ENCODE measurements at places on chromosomes 7 and 10.

- DNase-seq, result no peak
Observed at GRCh38 chr7:108308276-108308675, 148.0 kb downstream of the NRCAM start.

- DNase-seq, result no peak
Observed at GRCh38 chr7:90192876-90193750, 18.4 kb upstream of the STEAP2 start.

DNA sequence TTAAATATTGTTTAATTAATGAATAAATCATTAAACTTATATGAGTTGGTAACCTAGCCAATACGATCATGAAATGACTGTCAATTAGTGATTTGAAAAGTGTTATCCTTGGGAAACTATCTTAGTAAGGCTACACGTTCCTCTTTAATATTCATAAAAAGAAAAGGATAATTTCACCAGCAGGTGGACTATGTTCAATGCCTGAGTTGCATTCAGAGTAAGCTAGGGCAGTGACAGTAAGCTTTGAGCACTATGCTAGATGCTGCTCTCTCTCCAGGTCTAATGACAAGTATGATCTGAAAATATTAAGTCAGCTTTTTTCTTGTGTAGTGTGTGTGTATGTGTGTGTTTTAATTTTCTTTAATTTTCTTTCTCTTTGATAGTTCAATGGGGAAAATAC lies 486.3 kb upstream of the PCDH15 start:
- no peak for DNase-seq

- DNase-seq, result no peak
Observed at GRCh38 chr7:87608431-87608830, 7.7 kb upstream of the ABCB1 start.

DNA sequence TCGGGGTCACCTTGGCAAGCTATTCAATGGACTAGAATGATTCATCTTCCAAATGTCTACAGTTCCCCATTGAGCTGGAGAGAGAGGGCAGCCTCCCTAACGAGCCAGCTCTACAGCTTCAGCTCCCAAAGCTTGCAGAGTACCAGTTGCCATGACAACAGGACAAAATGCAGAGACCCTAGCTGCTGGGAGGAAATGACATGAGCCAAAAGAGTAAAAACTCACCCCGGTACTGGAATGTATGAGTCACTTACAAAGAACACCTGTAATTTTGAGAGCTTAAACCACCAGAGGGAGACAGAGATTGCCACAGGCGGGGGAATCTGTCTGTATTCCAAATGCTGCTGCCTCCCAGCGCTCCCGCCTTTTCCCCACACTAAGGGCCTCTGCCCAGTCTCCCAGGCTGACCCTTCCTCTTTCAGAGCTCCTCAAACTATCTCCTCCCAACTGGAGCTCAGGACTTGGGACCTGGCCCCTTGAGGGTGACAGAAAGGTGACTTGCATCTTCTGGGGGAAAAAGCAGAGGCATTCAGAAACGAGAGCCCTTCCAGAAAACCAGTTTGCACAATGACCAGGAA lies 95.5 kb downstream of the CUL2 start:
- DNase-seq, result no peak

DNA sequence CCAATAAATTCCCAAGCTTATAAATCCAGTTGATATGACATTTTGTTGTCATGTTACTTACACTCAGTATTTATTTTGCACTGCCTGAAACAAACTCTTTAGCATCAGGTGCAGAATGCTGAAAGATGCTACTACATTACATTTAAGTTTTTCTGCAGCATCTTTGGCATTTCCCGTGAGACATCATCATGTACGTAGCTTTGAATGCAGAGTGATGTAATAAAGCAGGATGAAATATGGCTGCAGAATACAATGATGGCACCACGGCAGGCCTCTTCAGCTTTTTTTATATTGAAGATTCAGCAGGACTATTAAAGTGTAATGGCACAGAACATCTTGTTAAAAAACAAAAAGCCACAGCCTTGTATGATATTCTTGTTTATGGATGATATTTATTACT lies 531.8 kb downstream of the NXPH1 start:
- DNase-seq, result no peak

DNA sequence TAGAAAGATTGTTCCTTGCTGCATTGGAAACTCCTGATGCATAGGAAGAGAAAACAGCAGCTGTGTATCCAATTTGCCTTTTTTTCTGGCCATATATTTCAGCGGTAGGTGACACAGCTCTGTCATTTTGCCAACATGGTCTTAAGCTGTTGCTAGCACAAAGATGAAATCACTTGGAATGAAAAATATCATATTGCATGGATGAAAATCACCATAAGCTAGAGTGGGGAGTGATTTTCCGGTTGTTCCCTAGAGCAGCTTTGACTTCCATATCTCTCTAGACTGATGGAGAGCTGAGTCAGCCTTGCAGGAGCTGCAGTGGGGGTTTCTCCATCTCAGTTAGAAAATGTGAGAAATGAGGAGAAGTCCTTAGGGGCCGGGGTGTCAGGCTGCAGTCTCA lies 38.3 kb upstream of the BTBD16 start:
- no peak for DNase-seq

DNA sequence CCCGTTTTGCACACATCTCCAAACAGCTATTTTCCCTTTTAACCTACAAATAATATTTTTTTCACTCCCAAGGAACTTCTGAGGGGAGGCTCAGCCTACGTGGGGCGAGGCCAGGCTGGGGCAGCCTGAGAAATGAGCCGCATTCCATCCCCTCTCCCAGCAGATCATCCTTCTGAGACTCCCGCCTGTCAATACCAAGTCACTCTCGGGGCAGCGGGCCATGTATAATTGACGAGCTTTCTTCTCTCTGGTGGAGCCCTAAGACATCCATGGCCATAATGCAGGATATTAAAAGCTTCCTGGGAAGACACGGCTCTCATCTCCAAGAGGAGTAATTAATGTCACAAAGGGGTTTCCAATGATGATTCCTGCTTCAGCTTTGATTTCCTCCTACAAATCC lies 37.8 kb upstream of the CHST15 start:
- DNase-seq, result no peak

DNA sequence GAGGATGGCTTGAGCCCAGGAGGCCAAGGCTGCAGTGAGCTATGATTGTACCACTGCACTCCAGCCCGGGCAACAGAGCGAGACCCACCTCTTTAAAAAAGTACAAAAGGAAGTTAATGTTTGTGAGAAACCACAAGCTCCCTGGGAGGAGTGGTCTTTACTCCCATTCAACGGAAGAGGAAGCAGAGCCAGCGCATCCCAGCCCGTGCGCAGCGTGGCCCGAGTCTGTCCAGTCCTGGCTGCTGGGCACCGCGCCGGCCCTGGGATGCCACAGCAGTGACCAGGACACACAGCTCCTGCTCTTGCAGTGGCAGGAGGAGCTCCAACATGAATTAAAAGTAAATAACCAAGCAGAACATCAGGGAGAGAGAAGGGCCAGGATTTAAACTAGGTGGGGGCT lies 68.4 kb downstream of the ELFN1 start:
- no peak for DNase-seq

- DNase-seq, result no peak
Observed at GRCh38 chr7:66331883-66332282, 126.7 kb downstream of the TPST1 start.

- no peak for DNase-seq
Observed at GRCh38 chr10:121340271-121340831, 257.9 kb downstream of the FGFR2 start.

DNA sequence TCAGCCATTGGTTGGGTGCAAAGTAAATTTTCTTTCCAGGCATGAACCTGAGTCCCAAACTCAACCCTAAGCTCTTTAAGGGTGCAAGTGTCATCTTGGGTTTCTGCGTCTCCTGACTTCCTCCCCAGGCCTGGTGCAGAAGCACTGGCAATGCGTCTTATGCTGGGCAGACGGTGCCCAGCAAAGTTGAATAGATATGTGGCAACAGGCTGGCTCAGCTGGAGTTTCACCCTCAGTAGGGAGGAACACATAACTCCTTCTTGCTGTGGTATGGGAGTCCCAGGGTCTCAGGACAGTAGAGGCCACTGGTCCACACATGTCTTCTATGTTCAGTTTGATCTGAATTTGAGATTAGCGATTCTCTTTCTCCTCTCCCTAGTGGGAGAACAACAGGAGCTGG lies 181.3 kb downstream of the RPS24 start:
- no peak for DNase-seq

- peak; percentile 68 for DNase-seq
Observed at GRCh38 chr10:43262902-43263466, 3.9 kb downstream of the RASGEF1A start.

DNA sequence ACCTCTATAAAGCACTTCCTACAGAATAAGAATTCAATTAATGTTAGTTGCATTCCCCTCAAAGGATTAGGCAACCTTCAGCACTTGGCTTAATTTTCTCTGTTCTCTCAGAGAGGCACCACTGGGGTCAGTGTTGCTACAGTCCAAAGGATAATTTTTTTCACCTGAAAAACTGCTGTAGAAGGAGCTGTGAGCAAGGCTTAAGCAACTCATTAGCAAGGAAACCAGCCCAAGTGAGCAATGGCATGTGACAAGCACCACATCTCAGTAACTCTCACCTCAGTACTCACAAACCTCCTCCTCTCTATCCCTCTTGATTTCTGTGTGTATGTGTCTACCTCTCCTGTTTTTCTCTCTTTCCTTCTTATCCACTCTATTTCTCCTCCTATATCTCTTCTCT lies 55.9 kb downstream of the DGKI start:
- DNase-seq, result no peak

- no peak for DNase-seq
Observed at GRCh38 chr7:155676052-155676451, 31.6 kb downstream of the RBM33 start.

DNA sequence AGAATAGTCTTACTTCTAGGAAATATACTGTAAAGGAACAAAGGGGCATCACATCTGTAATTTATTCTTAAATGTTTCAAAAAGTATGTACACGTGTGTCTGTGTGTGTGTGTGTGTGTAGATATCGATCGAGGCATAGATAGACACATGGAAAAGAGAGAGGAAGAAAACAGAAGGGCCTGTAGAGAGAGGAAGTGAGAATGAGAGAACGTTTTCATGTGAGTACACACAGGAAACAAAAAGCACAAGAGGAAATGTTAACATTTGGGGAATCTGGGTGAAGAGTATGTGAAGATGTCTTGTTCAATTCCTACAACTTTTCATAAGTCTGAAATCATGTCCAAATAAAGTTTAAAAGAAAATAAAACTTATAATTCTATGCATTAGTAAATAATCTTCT lies 286.5 kb upstream of the SORCS1 start:
- DNase-seq, result no peak

GRCh38 chr10:129626796-129627435 lies 159.9 kb downstream of the MGMT start:
- no peak for DNase-seq

GRCh38 chr10:93995598-93996271 lies 2.0 kb downstream of the PLCE1 start:
- no peak for DNase-seq

GRCh38 chr10:22481687-22482539 lies 136.6 kb downstream of the SPAG6 start:
- no peak for DNase-seq

DNA sequence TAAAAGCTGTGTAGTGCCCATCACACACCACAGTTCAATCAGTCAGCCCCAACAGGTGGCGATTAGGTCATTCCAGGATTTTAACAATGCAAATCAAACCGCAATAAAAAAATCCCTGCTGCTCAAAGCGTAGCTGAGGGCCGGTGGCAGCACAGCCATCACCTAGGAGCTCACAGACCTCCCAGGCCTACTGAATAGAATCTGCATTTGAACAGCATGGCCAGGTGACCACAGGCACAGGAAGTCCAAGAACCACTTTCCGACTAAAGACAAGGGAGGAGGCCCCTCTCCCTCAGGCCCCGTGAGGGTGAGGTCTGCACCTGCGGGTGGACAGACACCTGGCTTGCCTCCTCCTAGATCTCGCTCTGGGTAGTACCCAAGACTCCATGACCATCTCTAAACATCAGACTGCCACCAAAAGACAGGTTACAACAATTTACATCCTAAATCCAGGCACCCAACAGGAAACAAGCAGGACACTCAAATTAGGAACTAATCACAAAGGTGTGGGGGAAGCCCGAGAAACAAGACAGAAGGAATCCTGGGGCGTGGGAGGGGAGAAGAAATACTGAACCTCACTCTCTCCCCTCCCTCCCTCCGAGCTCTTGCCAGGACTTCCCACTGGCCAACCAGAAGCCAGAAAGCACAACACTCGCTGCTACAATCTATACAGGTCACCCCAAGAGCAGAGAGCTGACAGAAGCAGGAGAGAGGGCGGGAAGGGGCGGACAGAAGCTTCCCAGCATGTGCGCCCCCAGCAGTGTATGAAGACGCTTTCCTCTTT lies 19.2 kb downstream of the GNA12 start:
- no peak for DNase-seq

- DNase-seq, result no peak
Observed at GRCh38 chr10:26714415-26715136, 17.1 kb downstream of the PDSS1 start.

DNA sequence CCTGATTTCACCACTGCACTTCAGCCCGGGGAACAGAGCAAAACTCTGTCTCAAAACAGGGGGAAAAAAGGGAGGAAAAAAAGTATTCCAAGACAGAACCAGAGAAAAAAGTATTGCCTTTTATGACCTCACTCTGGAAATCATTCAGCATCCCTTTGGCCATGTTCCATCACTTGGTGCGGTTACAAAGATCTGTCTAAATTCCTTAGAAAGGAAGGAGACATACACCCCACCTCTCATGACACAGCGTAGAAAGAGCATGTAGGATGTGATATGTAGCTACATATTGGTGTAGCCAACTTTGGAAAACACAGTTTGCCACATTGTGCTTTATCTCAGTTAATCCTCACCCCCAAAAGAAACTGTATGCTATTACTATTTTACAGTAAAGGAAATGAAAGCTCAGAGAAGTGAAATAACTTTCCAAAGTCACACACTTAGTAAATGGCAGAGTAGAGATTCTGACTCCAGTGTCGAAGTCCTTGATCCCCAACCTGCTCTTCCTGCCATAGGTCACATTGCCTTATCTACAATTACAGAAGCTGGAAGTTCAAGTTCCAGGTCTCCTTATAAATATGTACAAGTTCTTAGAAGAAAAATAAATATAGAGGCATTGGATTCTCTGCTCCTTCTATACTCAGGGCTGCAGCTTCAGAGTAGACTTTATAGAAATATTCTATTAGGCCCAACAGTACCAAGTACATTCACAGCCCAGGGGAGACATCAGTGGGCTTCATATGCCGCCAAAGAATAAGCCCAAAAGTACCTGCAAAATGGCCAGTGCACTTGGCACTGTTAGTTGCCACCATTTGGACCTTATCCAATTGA lies 91.6 kb upstream of the KMT2E start:
- DNase-seq, result no peak

GRCh38 chr10:96619796-96620773 lies 33.3 kb upstream of the TM9SF3 start:
- DNase-seq, result no peak
